ENCODE measurements at places on chromosomes 1 and 21. TPM values are rescaled to one million over a fixed set of nuclear protein-coding genes. Genes with fewer than 3 reads are reported as not detected.

- no peaks in the 10 kb centered on the region for H3K4me1 ChIP-seq
- DNase-seq, result peak; percentile 29
- H3K4me3 ChIP-seq, result no peak overlapping the region
- no peak overlapping the region for H3K27ac ChIP-seq
- H3K27me3 ChIP-seq, result no peaks in the 10 kb centered on the region
These were observed 143.7 kb downstream of the DNM3 start for GRCh38 chr1:171984850-171985485.

GRCh38 chr1:118339400-118340124 lies 154.5 kb upstream of the SPAG17 start:
- H3K27ac ChIP-seq, result no peak overlapping the region
- no peaks in the 10 kb centered on the region for H3K36me3 ChIP-seq
- DNase-seq, result no peak
- no peak overlapping the region for H3K4me3 ChIP-seq
- H3K4me1 ChIP-seq, result no peaks in the 10 kb centered on the region
- no peaks in the 10 kb centered on the region for H3K27me3 ChIP-seq

DNA sequence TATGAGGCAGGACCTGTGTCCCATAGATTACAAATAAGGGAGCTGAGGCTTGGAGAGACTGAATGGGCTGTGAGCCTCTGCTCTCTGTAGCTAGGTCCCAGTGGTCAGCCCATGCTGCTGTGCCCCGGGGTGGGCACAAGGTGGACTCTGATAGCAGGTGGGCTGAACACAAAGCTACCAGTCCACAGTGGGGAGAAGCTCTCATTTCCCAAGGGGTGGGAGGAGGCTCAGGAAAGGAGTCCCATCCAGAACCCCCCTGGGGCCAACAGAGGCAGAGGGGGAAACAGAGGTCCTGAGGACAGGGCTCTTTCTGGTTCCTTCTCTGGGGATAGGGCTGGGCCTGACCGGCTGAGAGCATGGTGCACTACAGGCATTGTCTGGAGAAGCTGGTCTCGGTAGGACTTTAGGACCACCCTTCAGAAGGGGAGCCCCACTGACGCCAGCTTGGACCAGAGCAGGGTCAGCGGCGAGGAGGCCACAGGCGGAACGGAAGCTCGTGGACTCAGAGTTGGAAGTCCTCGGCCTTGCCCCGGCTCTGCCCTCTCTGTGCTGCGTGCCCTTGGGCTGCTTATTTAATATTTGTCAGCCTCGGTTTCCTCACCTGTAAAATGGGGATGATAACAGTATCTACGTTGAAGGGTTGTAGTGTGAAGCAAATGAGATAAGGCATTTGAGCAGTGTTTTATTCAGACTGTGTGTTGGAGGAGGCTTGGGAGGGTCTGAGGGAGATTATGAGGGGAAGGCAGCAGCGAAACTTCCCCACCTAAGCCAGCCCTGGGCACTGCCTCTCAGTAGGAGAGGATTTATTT lies 26.6 kb downstream of the SDE2 start:
- no peak overlapping the region for H3K4me3 ChIP-seq
- H3K27me3 ChIP-seq, result no peaks in the 10 kb centered on the region
- no peaks in the 10 kb centered on the region for H3K4me1 ChIP-seq
- no peaks in the 10 kb centered on the region for H3K36me3 ChIP-seq
- H3K27ac ChIP-seq, result no peak overlapping the region

Gene PTGFR
- not detected for total RNA-seq

DNA sequence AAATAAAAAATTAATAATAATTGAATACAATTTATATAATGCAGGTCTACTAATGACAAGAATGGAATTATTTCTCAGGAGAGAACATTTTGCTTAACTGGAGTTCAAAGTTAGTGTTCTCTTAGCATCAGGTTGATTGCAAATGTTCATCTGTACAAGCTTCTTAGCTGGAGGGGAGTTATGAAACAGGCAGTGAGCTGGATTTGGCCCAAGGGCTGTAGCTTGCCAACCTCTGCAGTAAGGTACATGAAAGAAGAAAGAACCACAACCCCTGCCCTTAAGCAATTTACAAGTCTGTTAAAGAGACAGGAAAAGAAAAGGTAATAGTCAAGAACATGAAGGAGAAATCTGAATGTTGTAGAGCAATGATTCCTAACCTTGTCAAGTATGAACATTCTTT lies 17.0 kb downstream of the LPGAT1 start:
- H3K4me3 ChIP-seq, result no peak overlapping the region
- H3K27me3 ChIP-seq, result no peaks in the 10 kb centered on the region
- no peaks in the 10 kb centered on the region for H3K36me3 ChIP-seq
- DNase-seq, result no peak

DNA sequence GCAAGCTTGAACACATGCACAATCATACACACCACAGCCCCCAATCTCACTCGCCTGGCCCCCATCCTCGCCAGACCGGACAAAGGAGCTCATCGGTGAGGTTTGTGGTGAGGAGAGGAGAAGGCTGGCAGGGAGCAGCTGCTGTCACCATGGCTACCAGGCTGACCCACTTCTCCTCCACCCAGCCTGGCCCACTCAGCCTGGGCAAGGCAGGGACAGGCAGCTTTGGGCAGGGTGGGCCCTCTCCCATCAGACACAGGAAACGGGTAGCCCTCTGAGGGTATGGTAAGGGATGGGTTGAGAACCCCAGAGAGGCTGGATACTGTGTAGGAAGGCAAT lies 15.9 kb downstream of the RIMS3 start:
- no peak overlapping the region for H3K4me3 ChIP-seq
- H3K36me3 ChIP-seq, result no peaks in the 10 kb centered on the region
- DNase-seq, result no peak
- no peak overlapping the region for H3K27ac ChIP-seq
- H3K4me1 ChIP-seq, result peaks cover 13% of the 10 kb centered on the region

- H3K27me3 ChIP-seq, result no peaks in the 10 kb centered on the region
- no peak overlapping the region for H3K27ac ChIP-seq
- no peaks in the 10 kb centered on the region for H3K4me1 ChIP-seq
- H3K36me3 ChIP-seq, result no peaks in the 10 kb centered on the region
- no peak for DNase-seq
These were observed 136.8 kb upstream of the SGIP1 start for GRCh38 chr1:66397192-66397591.

Gene KCNQ4
- total RNA-seq, result 4.1 TPM
